ENCODE measurements at places on chromosomes 12 and 14.

GRCh38 chr12:52607314-52607713 lies 6.1 kb upstream of the KRT72 start:
- no peak for DNase-seq

GRCh38 chr14:40682131-40682913 lies 924.4 kb upstream of the LRFN5 start:
- no peak for DNase-seq

- DNase-seq, result no peak
Measured at GRCh38 chr12:25853316-25854095, 105.0 kb upstream of the RASSF8 start.

- no peak for DNase-seq
Measured at GRCh38 chr14:101496776-101497683, 64.3 kb upstream of the DIO3 start.

DNA sequence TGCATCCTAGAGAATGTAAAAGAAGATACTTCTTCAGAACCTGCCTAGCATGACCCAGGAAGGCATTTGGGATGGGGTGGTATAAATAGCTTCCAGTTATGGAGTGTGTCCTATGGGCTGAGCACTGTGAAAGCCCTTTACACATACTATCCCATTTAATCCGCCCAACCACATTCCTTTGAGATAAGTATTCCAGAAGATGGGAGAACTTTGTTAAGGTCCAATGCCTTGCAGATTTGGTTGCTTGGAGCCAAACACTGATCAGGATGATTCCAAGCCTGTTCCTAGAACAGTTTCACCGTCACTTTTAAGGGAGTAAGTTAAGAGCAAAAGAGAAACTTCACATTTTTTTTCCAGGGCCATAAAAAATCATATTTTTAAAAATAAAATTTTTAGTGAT lies 82.5 kb upstream of the CLMN start:
- no peak for DNase-seq

GRCh38 chr14:55579724-55580469 lies at the start of gene KTN1:
KTN1 (plus strand) TSS chr14:55580207; CDS start chr14:55612049, 31,842 bp downstream.
- peak; percentile 92 for DNase-seq

GRCh38 chr12:51759175-51759574 lies 89.3 kb downstream of the FIGNL2 start:
- no peak for DNase-seq

- DNase-seq, result no peak
Measured at GRCh38 chr12:62767496-62767895, 167.5 kb downstream of the PPM1H start.

DNA sequence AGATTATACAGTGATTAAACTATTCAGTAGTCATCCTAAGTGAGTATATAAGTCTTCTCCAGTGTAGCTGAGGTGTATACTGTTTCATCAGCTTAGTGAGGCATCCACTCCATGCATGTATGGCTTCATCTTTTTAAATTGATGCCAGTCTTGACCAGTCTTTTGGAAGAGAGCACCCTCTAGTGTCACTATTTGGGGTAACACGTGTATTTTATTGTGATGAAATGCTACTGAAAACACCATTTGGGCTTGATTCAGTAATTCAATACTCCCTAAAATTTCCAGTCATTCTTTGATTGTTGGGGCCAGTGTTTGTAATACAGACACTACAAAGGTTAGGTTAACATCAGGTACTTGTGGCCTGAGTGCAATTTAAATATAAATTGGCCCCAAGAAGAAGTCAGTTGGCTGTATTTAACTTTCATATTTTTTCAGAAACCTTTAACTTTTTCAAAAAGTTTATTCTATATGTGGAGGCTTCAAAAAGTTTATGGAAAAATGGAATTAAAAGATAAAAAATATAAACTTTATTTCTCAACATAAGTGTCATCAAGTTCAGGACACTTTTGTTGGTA lies 35.3 kb downstream of the MIPOL1 start:
- no peak for DNase-seq

DNA sequence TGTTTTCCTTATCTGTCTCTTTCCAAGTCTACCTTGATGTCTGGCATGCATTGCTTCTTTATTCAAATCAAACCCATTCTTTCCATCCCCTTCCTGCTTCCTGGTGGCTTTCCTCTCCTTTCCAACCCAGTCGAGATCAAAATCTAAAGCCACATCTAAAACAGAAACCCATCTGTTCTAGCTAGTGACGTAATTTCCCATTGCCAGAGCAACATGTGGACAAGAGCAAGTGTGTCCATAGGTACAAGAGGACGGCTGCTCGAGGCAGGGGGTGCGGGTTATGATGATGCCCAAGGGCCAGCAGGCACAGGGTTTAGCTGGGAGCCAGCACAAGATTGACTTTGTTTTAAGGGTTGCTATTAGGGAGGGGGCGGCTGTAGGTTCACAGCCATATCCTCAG lies 7.0 kb downstream of the KRT80 start:
- no peak for DNase-seq

DNA sequence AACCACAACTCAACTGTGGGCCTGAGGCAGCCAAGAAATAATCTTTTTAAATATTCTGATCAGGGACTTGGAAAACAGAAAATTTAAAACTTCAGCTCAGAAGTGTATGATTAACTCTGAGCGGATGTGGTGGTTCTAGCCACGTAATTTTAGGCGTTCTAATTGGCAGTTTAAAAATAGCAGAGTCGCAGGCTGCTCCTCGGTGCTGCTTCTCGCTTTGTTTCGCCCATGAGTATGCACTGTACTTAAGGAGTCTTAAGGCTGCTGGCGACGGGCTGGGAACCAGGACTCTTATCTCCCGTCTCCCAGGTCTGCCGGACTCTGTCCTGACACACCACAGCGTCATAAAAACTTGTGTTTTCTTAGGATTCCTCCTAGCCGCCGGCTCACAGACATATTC lies 113.4 kb upstream of the PELI2 start:
- DNase-seq, result peak; percentile 64

GRCh38 chr12:56989861-56990610 lies 16.3 kb downstream of the ZBTB39 start:
- DNase-seq, result no peak

- DNase-seq, result no peak
Measured at GRCh38 chr12:82055391-82055790, 296.2 kb upstream of the PPFIA2 start.

DNA sequence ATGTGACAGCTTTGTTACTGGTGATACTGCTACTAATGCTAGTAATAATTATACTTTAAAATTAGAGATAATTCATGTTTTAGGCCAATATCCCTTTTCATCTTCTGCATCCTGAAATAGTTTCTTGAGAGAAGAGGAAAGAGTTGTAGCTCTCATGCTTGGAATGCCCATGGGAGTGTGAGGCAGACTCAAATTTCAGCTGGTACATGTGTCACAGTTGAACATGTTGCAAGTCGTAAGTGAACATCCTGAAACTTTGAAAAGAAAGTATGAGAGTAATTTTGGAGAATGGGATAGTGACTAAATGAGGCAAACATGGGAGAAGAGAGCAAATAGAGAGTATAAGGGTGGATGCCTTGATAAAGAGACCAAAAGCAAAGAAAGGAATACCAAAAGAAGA lies 168.0 kb downstream of the TMTC3 start:
- DNase-seq, result no peak

DNA sequence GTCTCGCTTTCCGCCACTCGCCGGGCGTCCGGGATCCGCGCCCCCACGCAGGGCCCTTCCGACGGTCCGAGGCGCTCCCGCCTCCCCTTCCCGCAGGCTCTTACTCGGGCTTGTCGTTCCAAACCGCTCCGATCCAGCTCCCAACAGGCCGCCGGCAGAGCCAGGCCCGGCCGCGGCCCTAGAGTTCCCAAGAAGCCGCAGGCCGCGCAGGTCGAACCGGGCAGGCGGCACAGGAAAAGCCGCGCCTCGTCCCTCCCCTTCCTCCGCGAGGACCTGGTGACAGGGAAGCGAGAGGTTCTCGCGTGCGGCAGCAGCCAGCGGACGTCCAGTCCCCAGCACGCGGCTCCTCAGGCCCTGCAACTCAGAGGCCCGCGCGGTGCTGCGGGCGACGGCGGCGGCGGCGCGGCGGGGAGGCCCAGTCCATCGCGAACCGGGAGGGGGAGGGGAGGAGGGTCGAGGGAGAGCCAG lies 272 bp downstream of the HECTD1 start:
- no peak for DNase-seq

DNA sequence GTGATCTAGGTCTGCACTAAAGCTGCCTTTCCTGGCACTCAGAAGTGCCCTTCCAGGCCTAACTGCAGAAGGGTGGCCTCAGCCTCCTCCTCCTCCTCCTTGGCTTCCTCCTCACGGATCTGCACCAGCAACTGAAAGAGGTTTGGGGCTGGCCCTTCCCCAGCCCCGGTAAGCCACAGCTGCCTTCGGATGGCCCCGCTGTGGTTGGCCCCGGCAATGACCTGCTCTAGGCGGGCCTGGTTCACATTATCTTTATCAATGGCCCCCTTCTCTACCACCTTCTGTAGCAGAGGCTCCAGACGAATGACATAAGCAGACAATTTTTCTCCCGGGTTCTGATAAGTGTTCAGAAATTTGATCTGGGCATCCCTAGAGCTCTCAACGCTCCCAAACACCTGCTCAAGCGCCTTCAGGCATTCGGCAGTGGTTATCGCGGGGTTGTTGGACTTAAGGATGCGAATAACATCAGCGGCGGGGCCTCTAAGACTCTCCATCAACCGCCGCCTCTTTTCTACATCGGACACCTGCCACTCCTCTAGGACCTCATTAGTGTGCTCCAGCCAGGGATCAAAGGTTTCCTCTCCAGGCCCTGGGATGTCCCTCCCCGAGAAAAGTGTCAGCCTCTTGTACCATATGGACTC lies 1.5 kb downstream of the PNMA1 start:
- no peak for DNase-seq

DNA sequence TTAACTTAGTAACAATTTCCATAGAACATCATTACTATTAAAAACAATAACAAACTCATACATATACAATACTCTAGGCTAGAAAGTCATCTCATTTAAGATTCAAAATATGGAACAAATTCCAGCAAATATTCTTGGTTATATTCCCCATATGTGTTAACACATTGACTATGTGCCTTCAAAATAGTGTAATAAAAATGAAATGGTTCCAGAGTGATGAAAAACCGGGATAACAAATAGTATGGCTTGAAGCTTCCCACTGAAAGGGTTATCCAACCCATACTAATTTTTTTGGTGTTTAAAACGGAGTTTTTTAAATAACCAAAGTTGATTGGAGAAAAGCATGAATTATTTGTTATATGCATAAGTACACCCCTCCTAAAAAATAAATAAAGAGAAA lies 5.3 kb downstream of the LRIG3 start:
- no peak for DNase-seq

DNA sequence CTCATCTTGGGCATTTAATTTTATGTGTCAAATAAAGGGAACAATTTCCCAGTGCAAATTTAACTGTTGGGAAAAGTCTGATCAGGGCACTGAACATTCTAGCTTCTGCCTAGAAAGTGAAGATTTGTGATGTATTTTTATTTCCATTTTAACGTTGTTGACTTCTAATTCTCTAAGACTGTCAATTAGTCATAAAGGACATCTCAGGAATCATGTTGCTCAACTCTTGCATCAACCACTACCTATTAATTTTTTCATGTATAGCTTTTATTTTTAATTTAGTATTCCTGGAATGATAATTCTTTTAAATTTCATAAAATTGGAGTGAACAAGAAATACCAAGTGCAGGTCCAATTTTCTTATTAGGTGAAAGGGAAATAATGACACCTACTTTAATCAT lies 87.9 kb upstream of the METAP2 start:
- no peak for DNase-seq

DNA sequence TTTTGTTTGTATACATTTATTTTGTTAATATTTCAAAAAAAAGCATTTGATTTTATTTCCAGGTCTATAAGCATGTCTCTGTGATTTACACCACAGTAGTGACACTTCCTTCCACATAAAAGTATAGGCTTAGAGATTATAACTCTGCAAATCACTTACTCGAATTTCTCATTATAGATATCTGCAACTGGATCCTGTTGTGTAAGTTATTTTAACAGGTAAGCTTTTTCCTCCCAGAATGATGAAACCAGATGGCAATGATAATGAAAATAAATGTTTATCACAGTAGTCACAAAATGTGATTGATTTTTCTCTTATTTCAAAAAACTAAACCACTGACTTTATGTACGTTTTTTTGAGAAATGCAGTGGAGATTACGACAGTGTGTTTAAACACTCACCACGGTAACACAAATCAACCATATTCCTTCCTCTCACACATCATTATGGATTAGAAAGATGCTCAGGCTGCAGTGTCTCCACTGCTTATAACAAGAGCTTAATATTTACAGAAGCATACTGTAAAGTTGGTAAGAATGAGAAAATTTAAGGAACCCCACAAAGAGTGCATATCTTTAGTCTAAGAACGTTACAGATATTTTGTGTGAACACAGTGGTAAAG lies 194.6 kb downstream of the ATXN7L3B start:
- no peak for DNase-seq

- DNase-seq, result no peak
Measured at GRCh38 chr12:78185109-78185508, 354.4 kb downstream of the NAV3 start.

DNA sequence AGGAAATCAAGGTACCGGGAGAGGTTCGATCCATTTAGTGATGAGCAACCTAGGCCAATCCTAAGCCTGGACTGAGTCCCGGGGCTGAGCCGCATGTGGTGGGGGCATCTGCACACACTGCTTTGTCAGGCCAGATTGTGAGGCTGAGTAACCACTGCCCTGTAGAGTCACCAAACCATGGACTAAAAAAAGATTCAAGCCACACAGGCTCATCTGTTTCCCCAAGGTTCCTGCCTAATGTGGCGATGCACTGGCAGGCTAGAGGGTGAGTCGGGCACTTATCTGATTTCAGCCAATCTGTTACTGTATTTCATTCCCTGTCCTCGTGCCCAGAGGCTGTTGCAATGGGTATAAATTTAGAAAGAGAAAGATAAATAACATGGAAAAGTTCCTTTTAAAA lies 140.8 kb downstream of the TTC7B start:
- DNase-seq, result no peak

GRCh38 chr14:32043624-32044023 lies 33.5 kb upstream of the ARHGAP5 start:
- DNase-seq, result no peak

- no peak for DNase-seq
Measured at GRCh38 chr12:115213538-115214016, 529.6 kb upstream of the TBX3 start.

- DNase-seq, result no peak
Measured at GRCh38 chr12:82955043-82955442, 268.3 kb downstream of the TMTC2 start.

GRCh38 chr14:51610771-51611170 lies 40.9 kb upstream of the FRMD6 start:
- no peak for DNase-seq

DNA sequence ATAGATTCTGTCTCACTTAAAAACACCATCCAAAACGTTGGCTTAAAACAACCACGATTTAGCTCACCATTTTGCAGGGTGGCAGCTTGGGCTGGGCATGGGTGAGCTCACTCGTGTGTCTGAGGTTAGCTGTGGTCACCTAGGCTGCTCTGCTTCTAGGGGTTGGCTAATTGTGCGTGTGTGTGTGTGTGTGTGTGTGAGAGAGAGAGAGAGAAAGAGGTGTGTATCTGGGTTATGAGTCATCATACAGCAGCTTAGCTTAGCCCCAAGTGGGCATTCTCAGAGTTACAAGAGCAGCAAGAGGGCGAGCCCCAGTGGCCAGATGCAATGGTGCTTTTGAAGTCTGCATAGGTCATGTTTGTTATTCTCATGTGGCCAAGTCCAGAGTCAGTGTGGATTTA lies 6.0 kb downstream of the FBXW8 start:
- DNase-seq, result no peak
